Fibroblast of villous mesenchyme (primary cell): ENCODE measurements at places on chromosomes 6 and 20. TPM values are rescaled to one million over a fixed set of nuclear protein-coding genes. Genes with fewer than 3 reads are reported as not detected.
A peak's percentile ranks its signal among the peaks of the same experiment; 100 is the strongest.

MYL9 gene
- total RNA-seq = 184 and 195 TPM in 2 replicates

SCAND1 gene
- total RNA-seq = 41.0 and 92.1 TPM in 2 replicates

SAMD3 gene
- total RNA-seq = 3.0 and 5.5 TPM in 2 replicates

AKAP7 gene
- 4.2 and 4.7 TPM in 2 replicates for total RNA-seq

AVP gene
- total RNA-seq = not detected in 2 replicates

FHL5 gene
- total RNA-seq = not detected in 2 replicates

ATRN gene
- 35.4 and 39.3 TPM in 2 replicates for total RNA-seq

TULP1 gene
- not detected in 2 replicates for total RNA-seq

PRSS16 gene
- total RNA-seq = under 0.01 TPM in 1 of 2 replicates, not detected in the other

- DNase-seq = peak; percentile 50
These were observed 42.8 kb upstream of the MRPS10 start for GRCh38 chr6:42260396-42260888.

- DNase-seq = peak; percentile 71
These were observed 12.0 kb downstream of the ZCCHC3 start for GRCh38 chr20:309306-309840.

DNA sequence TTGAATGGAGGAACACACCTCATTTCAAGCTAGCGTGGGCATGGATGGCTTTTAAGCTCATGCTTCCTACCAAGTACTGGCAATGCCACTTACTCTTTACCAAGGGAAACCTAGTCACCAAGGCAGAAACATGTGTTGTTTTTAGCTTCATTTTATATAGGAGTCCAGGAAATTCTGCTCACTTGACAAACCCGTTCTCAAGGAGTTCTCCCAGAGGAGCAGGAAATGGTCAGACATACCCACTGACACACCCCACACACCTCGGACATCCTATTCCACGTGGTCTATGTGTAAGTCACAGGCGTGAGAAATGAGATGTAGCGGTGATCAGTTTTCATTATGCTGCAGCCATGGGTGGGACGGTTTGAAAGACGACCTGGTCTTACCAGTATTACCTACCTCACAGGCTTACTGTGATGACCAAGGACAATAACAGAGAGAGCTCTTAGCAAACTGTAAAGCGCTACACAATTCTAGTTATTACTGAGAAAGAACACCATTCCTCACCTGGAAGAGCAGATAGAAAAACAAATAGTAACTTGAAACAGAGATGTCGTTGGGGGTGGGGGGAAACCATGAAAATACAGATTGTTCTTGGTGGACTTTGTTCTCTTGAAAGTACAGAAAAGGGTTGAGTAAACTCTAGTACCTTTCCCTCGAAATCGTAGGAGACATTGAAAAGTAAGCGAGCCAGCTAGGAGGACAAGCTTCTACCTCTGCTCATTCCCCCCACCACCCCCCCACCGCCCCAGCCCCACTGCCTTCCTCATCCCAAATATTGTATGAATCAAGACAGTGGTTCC, 1.7 kb downstream of the CNKSR3 start:
- peak; percentile 48 for DNase-seq

DNA sequence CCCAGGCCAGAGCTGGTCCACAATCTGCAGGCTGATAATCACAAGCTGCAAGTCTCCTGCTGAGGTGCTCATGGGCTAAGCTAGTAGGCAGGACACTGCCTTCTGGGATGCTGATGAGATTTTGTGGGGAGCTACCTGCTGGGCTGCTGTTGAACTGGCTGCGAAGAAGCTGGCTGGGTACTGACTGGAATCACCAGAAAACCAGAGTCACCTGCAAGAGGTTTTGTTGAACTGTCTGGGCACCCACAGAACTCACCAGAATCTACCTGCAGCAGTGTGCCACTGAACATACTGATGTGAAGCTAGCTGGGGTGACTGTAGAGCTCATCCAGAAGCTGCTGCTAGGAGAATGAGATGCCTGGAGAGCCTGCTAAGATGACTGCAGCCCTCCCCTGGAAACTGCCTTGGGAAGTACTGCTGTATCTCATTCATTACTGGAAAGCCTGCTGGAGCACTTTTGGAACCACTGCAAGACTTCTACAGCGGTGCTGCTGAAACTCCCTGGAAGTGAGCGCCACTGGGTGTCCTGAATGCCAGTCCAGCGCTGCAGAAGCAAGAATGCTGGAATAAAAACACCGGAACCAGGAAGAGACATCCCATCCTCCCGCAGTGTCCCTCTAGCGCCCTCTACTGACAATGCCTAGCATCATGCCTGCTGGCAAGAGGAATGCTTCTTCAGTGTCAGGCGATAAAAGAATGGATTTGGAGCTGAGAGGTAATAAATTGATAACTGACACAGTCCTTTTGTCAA, 64.9 kb upstream of the ARHGAP18 start:
- peak; percentile 86 for DNase-seq

DNA sequence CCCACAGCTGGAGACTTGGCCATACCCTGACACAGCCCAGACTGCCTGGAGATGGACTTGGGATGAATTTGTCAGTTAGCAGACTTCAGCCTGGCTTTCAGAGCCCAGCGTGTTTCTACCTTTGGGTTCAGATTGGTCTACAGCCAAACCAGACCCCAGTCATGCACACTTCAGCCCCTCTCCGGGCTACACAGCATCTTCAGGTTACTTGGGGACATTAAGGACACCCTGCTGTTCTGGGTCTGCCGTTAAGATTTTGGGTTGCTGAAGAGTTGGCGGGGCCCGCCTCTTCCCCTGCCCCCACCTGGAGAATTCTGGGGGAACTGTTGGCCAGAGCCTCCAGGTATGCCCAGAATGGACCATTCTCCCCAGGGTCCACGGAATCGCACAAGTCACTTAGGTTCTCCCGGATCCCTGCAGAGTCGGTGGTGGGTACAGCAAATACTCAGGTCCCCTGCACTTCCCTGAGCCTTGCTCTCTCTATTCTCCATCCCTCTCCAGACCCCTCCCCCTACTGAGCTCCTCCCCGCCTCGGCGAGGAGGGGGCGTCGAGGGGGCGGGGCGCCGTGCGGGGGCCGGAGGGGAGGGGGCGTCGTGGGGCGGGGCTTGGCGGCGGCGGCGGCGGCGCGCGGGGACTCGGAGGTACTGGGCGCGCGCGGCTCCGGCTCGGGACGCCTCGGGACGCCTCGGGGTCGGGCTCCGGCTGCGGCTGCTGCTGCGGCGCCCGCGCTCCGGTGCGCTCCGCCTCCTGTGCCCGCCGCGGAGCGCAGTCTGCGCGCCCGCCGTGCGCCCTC, at the start of gene PTK7:
Gene PTK7 (plus strand): TSS at position 645 of the 794 bp plus-strand sequence. CDS start 175 bp downstream, outside the sequence.
- DNase-seq = peak; percentile 72

- peak; percentile 46 for DNase-seq
These were observed 19.2 kb downstream of the PRND start for GRCh38 chr20:4740774-4741431.

GRCh38 chr6:112920994-112921393, 573.9 kb downstream of the RFPL4B start:
- DNase-seq = peak; percentile 44

GRCh38 chr6:157728183-157728881, 94.7 kb upstream of the SNX9 start:
- no peak for DNase-seq

- peak; percentile 32 for DNase-seq
These were observed 5.7 kb downstream of the COMMD7 start for GRCh38 chr20:32737371-32738223.

DNA sequence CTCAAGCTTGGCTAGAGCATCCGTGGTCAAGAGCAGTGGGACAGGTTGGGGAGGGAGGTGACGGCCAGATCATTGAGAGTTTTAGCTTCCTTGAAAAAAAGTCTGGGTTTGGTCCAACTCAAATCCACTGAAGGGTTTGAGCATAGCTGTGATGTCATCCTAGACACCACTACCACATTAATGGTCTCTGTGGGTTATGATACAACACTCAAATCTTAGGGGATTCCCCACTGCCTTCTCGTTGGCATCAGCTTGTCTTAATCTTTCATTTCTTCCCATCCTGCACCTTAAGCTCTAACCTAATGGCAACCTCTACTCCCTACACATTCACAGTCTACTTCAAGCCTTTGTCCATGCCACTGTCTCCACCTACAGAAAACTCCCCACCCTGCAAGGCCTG, 77.3 kb downstream of the BMP6 start:
- no peak for DNase-seq

- peak; percentile 48 for DNase-seq
These were observed 221.9 kb downstream of the ADGRG6 start for GRCh38 chr6:142523515-142524375.

- DNase-seq = no peak
These were observed 41.8 kb upstream of the F13A1 start for GRCh38 chr6:6362056-6362840.

DNA sequence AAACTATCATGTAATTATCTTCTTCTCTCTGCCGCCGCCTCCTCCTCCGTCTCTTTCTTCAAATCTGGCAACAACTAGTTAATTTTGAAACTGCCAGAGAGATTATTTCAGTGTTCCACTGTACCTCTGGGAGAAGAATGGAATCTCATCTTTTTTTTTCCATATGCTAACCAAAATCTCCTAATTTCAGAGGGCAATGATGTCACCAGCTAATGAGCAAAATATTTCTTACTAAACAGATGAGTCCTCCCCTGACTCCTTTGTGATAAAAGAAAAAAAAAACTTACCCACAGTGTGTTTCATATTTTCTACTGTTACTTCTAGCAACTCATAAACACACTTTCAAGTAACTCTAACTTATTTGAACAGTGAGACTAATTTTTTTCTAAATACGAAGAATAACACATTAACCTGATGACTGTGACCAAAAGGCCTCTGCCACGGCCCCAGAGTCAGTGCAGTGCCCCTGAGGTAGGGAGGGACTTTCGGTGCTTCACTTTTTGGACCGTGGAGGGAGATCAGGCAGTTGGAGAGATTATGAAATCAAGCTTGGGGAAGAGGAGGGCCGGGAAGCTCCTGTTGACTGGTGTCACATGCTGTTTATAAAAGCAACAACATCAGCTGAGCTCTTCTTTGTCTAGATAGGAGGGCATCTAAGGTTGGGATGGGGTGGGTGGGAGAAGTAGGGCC, 159.6 kb downstream of the SASH1 start:
- DNase-seq = peak; percentile 83

GRCh38 chr6:6610031-6610591, 21.6 kb downstream of the LY86 start:
- no peak for DNase-seq

GRCh38 chr6:14512246-14512645, 394.7 kb downstream of the CD83 start:
- DNase-seq = no peak

- DNase-seq = no peak
These were observed 63.4 kb downstream of the UBE2V1 start for GRCh38 chr20:50049442-50050026.

GRCh38 chr20:48211238-48211637, 426.0 kb upstream of the SULF2 start:
- no peak for DNase-seq

DNA sequence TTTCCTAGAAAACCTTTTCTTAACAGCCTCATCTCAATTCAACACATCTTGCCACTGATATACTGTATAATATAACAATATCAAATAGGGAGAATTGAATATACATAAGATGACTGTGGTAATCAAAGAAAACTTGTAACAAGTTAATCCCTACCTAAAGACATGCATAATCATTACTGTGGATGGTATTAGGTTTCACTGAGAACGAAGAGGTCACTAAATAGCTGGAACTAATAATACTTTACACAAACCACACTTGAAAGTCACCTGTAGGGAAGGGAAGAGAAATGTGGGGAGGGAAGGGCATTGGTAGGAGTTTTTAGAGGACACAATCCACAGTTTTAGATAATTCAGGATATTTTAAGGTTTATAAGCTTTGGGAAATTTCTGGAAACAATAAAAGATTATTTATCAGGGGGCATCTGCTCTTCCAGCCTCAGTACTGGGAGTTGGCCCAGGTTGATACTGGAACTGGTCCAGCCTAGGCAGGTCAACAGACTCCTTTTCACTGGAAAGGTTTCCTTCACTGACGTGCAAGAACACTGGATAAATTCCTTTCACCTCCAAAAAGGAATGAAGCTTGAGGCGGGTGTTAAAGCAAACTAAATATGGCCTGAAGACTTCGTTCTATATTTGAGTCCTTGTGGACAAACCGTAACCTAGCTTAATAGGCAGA, 44.0 kb downstream of the MAP7 start:
- DNase-seq = no peak

DNA sequence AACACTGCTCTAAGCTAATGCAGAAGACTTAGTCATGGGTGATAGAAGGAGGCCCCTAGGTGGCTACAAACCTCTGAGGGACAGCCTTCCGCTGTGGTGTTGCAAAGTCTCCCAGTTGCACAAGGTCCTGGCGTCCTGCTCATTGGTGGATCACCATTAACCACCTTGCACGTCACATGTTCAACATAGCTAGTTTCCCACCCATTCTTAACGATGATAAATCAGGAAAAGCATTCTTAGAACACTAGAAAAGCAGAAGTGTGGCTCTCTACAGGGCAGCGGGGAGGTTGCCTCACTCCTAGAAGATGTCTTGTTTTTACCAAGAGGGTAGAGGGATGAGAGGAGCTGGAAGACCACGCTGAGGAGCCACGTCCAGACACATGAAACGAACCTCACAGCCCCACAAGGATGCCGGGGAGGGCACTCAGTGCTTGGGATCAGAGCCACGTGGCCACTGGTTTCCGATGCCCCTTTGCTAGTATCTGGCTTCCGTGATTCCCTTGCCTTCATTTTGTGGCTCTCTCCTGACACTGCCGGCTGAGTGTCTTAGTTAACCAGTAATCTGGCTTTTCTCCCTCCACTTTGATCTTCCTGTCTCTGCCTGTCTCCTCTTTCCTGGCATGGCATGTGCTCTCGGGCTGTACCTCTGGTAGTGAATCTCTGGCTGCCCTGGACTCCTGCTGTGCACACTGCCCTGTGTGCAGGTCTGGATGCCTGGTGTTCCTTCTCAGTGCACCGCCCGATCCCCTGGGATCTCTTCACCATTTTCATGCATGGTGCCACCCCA, 91.4 kb upstream of the NEDD9 start:
- peak; percentile 8 for DNase-seq

DNA sequence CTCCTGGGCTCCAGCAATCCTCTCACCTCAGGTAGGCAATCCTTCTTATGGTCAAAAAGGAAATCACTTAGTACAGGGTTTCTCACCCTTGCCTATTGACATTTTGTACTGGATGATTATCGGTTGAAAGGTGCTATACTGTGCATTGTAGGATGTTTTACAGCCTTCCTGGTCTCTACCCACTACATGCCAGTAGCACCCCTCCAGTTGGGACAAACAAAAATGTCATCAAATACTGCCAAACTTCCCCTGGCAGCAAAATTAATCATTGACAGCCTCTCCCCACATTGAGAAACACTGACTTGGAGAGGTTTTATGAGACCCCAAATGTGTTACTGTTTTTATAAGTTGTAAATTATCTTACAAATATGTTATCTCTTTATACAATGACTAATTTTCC, 368.1 kb downstream of the PKHD1 start:
- DNase-seq = no peak

DNA sequence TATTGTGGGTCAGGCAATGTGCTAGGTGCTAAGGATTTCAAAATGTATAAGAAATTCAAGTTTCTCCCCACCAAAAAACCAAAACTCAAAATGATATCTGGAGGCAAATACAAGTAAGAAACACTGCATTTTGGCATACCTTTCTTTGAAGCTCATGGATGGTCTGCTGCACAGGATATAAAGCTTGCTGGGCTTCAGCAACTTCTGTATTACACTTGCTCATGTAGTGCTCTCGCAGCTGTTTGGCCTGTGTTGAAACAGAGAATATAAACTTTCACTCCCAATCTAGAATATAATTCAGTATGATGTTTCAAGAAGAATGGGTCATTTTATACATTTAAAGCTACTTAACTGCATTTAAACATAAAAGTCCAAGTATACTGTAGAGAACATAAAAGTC, 39.6 kb downstream of the SHPRH start:
- DNase-seq = no peak

- DNase-seq = peak; percentile 54
These were observed 67.0 kb downstream of the NOX3 start for GRCh38 chr6:155388591-155388990.
